ENCODE measurements at places on chromosomes 5 and 9.

GRCh38 chr5:57509501-57510260 lies 27.1 kb upstream of the ACTBL2 start:
- DNase-seq: no peak

GRCh38 chr5:160198841-160199409 lies 30.4 kb upstream of the FABP6 start:
- no peak for DNase-seq

GRCh38 chr9:92257327-92257726 lies 36.2 kb downstream of the IARS1 start:
- no peak for DNase-seq

GRCh38 chr9:134251296-134252069 lies 74.8 kb upstream of the RXRA start:
- no peak for DNase-seq

DNA sequence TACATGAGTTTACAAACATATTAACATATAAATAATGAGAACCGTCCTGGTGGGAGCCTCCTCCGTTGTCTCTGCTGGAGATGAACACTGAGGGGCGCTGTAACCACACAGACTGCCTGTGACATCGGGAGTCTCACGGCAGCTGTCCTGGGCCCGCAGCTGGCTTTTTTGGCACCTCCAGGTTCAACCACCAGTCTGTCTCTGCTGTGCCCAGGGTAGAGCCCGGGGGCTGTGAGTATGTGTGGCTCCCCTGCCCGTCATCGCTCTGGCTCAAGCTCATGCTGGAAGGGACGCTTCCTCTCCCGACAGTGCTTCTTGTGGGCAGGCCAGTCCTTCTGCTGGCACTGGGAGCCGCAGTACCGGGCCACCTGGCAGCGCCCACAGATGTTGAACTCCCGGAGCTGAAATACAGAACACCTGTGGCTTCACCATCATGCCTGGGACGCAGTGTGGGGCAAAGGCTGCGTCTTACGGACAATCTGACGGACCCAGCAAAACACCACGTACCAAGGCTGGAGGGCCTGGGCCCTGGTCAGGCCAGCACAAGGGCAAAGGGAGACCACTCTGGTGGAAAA lies 3.6 kb upstream of the DPH7 start:
- DNase-seq: no peak

GRCh38 chr5:103942587-103943186 lies 380.1 kb upstream of the NUDT12 start:
- DNase-seq: no peak

DNA sequence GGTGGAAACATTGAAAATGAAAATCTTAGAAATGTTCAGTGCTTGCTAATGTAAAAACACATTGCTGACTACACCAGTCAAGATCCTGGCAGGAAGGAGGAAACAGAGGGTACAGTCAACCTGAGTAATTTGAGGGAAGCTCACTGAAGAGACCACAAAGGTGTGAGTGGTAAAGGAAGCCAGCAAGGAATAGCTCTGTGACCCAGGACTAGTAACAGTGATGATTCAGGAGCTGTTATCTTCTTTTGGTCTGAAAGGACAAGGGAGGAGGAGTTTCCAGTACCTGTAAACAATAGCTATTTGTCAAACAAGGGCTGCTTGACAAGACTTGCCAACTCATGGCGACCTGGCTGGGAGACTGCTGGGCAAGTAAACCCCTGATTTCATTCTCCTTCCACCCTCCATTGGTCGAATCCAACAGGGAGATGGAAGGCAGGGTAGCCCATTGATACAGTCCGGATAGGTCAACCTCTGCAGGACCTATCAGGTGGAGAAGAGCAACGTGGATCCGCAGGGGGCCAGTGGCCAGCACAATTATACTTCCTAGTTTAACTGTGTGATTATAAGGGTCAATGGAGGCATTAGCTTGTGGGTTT lies 68.1 kb downstream of the MAMDC2 start:
- DNase-seq: no peak

GRCh38 chr5:107157809-107158208 lies 512.9 kb downstream of the EFNA5 start:
- no peak for DNase-seq

- no peak for DNase-seq
These were observed 140.4 kb upstream of the SPDL1 start for GRCh38 chr5:169442913-169443784.

DNA sequence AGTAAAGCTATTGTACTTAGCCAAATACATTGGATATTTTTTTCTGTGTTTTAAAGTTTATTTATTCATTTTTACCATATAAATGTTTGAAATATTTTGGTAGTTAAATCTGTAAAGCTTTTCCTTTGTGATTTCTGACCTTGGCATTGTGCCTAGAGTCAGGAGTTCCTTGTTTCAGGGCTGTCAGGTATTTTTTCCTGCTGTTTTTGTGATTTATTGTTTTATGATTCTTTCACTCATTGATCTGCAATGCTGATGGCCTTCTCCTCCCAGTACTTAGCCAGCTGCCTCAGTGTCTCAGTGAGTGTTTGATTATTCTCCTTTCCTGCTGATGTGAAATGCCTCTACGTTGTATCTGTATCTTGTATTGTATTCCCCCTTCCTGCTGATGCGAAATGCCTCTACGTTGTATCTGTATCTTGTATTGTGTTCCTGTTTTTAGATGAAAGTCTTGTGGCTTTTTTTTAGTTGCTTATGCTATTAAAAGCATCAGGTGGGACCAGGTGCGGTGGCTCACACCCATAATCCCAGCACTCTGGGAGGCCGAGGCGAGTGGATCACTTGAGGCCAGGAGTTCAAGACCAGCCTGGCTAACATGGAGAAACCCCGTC lies 61.0 kb downstream of the EHMT1 start:
- DNase-seq: no peak

DNA sequence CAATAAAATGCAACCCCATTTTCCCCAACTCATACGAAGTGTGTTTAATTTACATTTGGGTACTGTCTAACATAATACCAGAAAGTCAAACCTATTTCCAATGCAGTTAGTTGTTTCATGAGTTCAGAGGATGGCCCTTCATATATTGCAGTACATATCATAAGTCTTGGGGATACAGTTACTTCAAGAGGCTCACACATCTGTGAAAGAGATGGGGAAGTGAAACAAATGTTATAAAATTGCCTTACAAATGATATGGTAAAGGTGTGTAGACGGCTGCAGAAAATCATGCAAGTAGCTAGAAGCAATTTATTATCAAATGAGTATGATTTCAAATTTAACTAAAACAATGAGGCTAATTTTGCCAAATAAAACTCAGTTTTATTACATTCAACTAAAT lies 219.0 kb upstream of the CDH12 start:
- no peak for DNase-seq

- peak; percentile 77 for DNase-seq
These were observed 32.1 kb downstream of the NAIF1 start for GRCh38 chr9:128034821-128035652.

DNA sequence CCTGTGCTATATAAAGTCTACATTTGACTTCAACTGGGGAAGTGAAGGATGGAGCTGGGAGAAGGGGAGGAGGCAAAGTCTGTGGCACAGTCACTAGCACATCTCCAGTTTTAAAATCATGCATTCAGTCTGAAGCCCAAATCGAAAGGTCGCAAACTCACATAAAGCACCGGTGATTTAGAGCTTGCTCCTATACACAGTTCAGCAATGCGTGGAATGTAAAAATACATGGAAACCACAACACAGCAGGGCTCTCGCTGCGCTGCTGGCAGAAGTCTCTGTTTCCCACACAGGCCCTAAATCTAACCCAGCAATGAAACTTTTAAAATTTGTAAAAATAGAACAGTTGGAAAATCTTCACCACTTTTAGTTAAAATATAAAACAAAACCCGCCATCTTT lies 68.2 kb downstream of the EBF1 start:
- DNase-seq: no peak

Data from lower leg skin (tissue), 4 donors.